ENCODE measurements at places on chromosomes 7 and 10.

DNA sequence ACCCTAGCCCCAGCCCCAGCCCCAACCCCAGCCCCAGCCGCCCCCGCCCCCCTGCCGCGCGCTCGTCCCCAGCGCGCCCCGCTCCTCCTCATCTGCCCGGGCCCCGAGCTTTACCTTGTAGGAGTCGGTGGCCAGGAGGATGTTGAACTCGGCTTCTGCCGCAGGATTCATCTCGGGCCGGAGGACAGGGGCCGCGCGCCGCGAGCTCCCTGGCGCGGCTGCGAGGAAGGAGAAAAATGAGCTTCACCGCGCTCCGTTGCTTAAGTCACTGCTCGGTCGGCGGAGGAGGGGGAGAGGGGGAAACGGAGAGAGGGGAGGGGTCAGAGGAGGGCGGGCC is at the start of gene NAMPT:
NAMPT (minus strand) TSS at position 270 of the 337 bp plus-strand sequence; CDS start at position 171, 99 bp downstream.
- no peak for DNase-seq

- DNase-seq = no peak
Measured at GRCh38 chr7:84823530-84823929, 363.3 kb downstream of the SEMA3D start.

- DNase-seq = no peak
Measured at GRCh38 chr7:131741446-131741845, 185.0 kb upstream of the PODXL start.

DNA sequence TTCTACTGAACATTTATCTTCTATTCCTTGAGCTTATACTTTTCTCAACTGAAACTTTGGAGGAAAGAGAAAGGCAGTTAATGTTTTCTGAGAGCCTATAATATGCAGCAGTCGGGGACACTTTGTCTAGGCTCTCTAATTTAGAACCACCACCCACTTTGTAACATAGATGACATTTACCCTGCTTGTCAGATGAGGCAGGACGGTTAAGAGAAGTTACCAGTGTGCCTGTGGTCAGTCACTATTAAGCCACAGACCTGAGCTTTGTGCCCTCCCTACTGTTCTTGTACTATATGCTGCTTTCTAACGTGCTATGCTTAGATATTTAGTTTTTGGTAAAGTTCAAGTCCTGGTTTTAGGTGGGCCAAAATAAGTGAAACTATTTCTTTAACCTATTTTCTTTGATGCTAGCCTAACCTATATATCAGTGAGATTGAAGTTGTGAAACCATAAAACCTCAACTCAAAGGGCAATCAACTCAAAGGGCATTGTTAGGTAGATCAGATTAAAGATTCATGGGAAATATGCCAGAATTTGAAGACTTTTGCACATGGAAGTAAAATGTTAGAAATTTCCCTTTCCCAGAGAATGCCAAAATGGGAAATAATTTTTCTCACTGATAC is 156.5 kb upstream of the AGR3 start:
- DNase-seq = no peak

GRCh38 chr10:48944171-48944570 is 4.5 kb upstream of the LRRC18 start:
- DNase-seq = no peak

DNA sequence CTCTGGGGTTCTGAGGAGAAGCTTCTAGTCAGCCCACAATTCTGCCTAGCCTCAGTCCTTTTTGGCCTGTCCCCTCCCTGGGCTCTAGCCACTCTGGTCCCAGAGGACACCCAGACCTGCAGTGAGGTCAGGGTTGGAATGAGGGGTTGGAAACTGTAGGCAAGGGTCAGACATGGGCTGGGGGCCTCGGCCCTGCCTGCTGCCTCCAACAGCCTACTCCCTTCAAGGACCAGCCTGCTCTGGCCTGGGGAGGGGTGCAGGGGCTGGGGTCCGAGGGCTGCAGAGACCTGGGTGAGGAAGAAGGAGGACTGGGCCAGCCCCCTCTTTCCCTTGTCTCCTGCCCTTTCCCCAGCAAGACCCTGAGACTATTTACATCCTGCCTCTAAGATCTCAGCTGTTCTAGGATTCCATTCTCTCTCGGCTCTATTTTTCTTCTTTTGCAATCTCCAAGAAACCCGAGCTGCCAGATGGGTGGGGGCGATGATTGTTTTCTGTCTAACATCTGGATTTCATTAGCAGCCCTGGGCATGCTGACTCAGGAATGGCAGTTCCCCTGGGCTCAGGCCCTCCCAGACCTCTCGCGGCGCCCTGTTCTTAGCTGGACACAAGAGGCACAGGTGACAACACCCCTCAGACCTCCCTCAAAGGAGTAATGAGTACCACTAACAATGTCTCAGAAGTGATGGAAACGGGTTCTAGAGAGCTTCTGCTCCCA is 23.1 kb downstream of the ZCCHC24 start:
- DNase-seq = no peak

- no peak for DNase-seq
Measured at GRCh38 chr10:79629955-79630327, 19.2 kb downstream of the SFTPA1 start.

GRCh38 chr10:103276251-103276895 is 565 bp upstream of the INA start:
- no peak for DNase-seq

GRCh38 chr7:43750016-43750887 is 8.2 kb upstream of the BLVRA start:
- DNase-seq = no peak

GRCh38 chr10:87739703-87740102 is 78.3 kb downstream of the ATAD1 start:
- DNase-seq = no peak

- no peak for DNase-seq
Measured at GRCh38 chr10:79072041-79072441, 3.3 kb downstream of the ZMIZ1 start.

- no peak for DNase-seq
Measured at GRCh38 chr7:103821092-103821491, 168.4 kb downstream of the RELN start.

DNA sequence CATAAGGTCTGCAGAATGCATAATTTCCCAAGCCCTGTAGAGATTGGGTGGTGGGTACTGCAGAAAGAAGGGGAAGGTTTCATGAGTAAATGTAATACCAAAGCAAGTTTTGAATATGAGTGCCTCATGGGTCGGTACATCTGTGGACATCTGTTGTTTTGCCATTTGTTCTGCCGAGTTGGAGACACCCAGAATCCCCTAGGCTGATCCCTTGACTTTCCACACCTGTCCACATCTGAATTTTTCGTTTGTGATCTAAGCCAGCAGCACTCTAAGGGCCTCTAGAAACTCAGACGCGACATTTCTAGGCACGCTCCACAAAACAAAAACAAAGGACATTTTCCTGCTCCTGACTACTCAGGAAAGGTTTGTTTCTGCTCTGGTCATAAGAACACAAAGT is 11.7 kb upstream of the SLF2 start:
- DNase-seq = no peak

- no peak for DNase-seq
Measured at GRCh38 chr7:95897557-95898251, 125.3 kb downstream of the DYNC1I1 start.

GRCh38 chr10:120456626-120457430 is at the start of gene PLPP4:
Gene PLPP4, plus strand, starts transcription at chr10:120457227. Its CDS starts 79 bp downstream, at chr10:120457306.
- peak; percentile 65 for DNase-seq

GRCh38 chr10:120832106-120832505 is 19.1 kb upstream of the WDR11 start:
- DNase-seq = no peak

GRCh38 chr7:70591643-70592042 is 540.3 kb upstream of the GALNT17 start:
- DNase-seq = no peak

DNA sequence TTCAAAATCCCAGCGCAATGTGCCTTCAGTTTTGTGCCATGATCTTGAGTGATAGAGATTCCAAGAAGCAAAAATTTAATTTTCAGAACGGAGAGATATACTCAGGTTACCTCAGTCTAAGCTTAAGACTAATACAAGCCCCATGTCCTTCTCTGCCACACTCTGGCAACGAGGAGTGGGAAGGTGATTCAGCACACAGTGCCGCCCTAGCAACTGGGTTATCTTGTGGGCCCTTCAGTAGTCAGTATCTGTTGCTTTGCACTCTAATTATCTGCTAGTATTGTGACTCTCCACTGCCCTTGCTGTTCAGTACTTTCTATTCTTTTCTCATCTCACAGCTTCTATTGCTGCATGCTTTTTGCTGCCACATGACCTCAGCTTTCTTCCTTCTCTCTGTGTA is 39.2 kb upstream of the MKLN1 start:
- DNase-seq = no peak

DNA sequence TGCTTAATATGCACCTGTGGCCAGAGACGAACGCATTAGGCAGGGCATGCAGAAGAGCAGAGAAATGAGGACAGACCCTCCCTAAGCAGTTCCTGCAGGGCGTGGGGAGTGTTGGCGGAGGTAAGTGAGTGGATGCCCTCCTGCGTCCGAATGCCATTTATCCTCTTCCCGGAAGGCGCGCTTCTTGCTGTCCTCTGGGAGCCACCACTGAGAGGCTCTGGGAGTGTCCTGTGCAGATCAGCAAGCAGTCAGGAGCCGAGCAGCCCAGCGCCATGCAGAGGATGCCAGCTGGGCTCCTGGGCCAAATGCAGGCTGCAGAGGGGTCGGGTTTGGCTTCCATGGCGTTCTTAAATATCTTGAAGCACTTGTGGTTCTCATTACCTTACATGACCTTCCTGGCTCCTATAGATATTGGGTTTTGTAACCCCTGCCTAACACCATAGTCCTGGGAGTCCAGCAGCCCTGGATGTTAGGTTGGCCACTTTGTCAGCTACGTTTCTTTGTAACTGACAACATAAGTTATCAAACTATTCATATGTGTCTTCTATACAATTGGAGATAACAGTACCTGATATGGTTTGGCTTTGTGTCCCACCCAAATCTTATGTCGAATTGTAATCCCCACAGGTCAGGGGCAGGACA is 30.0 kb upstream of the SLIT1 start:
- DNase-seq = no peak

DNA sequence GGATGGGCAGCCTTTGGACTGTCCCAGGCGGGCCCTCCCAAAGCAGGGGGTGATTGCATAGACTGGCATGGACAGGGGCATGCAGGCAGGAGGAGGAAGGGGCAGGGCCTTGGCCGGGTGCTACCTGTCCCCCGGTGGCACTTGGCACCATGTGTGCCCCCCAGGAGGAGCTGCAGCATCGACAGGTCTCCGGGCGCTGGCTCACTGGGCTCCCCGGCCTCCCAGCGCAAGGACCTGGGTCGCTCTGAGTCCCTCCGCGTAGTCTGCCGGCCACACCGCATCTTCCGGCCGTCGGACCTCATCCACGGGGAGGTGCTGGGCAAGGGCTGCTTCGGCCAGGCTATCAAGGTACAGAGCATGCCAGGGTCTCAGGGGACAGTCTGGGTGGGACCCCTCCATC is 23.2 kb downstream of the LIMK1 start:
- DNase-seq = no peak

DNA sequence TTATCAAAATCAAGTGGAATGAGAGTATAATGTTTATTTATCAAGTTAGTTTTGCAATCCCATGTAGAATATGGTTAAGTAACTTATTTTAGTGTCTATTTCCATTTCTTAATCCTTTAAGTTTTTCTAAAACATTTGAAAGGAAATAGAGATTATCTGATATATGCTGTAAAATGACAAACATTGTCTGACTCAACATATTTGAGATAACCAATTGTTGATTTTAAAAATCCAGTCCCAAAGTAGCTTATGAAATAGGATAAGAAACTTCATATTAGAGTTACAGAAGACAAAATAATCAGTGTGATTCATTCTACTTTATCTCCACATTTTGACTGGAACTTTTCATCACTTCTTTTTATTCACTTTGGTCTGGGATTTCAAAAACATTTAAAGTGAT is 38.7 kb upstream of the CDK1 start:
- DNase-seq = no peak

DNA sequence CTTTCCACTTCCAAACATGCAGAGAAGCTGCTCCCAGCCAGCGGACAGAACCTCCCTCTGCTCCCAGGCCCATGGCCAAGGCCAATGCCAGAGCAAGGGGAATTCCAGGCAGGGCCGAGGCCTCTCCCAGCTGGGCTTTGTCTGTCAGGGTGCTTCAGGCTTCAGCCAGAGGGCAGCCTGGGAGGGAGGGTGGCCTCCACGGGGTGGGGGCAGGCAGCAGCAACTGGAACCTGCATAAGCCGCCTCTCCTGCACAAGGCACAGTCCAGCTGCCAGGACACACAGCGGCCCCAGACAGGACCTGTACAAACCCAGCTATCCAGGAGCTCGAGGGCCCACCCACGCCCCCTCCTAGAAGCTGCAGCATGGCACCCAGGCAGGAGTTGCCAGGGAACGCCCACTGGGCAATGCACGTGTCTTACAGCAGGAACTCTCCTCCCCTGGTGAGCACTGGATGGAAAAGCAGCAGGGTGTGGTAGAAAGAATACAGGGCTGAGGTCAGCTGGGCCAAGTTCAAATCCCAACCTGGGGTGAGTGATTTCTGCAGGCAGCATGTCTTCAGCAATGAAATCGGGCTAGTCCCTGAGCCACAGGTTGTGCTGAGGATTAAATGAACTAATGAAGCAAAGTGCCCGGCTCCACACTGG is 7.6 kb downstream of the FAM53B start:
- DNase-seq = peak; percentile 77

GRCh38 chr7:124085179-124085578 is 52.3 kb upstream of the TMEM229A start:
- peak; percentile 10 for DNase-seq

DNA sequence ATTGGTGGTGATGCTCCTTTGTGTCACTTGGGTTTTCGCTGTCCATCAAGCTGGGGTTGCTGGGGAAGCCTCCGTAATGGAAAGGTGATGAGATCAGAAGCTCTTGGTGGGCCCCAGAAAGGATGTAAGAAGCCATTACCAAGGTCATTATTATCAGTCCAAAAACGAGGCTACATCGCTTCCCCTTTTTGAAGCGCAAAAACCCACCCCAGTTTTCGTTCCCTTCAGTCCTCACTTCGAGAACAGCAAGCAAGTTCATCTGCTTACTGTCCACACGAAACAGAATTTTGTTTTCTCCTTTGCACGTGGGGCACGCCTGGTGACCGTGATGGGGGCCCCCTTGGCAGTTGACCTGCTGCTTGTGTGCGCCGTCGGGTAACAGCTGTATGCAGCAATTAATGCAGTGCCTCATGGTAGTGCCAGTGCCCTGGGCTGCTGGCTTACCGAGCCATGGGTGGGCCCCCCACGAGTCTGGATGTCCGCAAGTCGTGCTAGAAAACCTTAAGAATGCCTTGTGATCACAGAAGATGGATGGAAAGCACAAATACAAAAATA is 47.5 kb downstream of the CHST15 start:
- DNase-seq = no peak

DNA sequence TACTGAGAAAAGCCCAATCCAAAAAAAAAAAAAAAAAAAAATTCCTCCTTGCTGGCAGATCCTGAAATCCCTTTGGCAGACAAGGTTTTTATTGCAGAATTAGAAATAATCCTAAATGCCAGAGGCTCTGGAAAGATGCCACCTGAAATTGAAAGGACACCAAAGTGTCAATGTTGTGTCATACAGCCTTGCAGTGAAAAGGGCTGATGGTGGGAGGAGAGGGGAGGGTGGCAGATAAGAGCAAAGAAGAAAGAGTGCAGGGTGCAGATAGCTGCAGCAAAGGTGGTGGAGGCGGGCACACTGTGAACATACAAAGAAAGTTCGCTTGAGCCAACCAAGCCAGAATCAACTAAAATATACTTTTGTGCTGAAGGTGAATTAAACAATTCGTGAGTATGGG is 8.2 kb upstream of the OPTN start:
- DNase-seq = no peak

GRCh38 chr10:118958984-118959925 is 70.3 kb upstream of the NANOS1 start:
- peak; percentile 55 for DNase-seq

GRCh38 chr10:77890097-77890496 is 36.5 kb downstream of the DLG5 start:
- DNase-seq = no peak

Measured in C1 segment of cervical spinal cord (tissue), 14 donors.